Retinal pigment epithelial cell (primary cell): ENCODE measurements at places on chromosomes 7 and 10.

GRCh38 chr10:71927776-71928592 lies 36.2 kb upstream of the CHST3 start:
- DNase-seq = no peak

GRCh38 chr10:105352281-105352680 lies 711.2 kb downstream of the SORCS3 start:
- DNase-seq = no peak

DNA sequence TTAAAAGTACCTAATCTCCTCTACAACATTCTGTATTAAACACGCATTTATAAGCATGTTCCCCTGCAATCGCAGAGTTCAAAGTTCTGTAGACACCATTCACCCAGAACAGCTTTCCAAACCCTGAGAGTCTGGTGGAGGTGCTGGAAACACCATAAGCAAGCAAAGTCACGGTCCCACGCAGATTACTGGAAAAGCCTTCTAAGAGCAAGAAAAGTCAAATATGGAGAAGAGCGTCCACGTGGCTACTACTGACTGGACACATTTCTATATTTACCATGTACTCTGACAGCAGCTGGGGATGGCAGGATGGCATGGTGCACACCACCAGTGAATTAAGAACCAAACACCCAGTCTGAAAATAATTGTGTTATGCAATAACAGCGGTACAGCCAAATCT lies 97.7 kb downstream of the PARD3 start:
- no peak for DNase-seq

GRCh38 chr10:61628875-61629513 lies 33.7 kb upstream of the CABCOCO1 start:
- DNase-seq = peak; percentile 93

DNA sequence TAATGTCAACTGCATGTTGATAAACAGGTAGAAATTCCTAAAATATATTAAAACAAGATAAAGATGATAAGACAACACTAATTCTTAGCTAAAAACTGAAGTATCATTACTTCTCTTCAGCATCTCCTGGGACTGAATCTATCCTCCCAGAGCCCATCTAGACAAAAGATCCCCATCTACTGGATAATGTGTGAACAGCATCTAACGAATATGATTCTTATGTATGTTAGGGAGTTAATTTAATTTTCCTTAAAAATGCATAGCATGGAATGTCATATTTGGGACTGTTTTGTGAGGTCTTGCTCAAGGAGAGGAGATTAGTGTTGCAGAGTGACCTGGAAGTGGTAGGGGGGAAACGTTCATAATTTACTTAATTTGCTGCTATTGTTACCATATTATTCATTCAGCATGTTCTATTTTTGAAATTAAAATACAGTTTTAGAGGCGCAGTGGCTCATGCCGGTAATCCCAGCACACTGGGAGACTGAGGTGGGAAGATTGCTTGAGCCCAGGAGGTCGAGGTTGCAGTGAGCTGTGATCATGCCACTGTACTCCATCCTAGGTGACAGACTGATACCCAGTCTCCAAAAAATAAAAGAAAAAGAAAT lies 305.1 kb upstream of the CSTF2T start:
- peak; percentile 5 for DNase-seq

GRCh38 chr10:126895214-126895781 lies 9.9 kb upstream of the DOCK1 start:
- no peak for DNase-seq

GRCh38 chr10:36538953-36539586 lies 586.3 kb upstream of the ANKRD30A start:
- no peak for DNase-seq

DNA sequence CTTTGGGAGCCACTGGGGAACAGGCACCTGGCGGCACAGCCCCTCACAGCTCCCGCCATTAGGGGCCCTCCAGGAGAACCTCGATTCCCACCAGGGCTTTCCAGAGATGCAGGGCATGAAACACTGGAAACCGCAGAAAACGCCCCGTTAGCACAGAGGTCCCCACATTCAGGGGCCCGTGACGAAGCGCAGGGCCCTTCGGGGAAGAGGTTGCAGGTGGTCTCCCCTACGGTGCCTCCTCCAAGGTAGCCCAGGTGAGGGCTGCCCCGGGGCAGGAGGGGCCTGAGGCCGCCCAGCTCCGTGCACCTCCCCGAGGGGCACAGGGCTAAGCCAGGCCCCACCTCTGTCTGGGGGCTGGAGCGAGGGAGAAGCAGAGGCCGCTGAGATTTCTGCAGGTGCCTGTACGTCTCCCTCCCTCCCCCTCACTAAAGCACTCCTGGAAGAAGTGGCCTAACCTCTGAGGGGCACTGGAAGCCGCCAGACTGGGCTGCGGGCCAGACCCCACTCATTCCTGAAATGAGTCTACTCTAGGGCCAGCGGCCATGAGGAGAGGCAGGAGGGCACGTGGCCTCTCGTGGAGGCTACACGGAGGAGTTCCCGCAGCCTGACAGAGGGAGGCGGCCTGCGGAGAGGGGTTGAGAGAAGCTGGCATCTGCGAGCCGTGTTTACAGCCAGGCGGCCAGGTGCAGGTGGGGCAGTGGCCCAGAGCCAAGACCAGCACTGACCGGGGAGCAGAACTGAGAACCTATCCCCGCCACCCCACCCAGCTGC lies 6.9 kb downstream of the PDGFA start:
- DNase-seq = no peak

DNA sequence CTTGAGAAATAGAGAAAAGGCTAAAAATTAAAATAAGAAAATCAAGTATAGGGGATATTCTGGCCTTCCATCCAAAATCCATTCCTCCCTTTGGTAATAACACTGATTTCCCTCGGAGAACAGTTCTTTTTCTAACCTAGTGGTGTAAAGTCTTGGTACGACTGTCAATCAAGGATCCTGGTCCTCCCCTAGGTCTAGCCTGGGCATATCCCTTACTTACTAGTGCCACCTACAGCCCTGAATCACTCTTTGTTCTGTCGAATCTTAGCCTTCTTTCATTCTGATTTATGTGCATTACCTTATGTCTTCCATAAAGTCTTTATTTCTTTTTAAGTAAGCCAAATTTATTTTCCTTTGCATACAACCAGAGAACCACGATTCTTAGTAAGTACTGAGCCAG lies 298.7 kb upstream of the LRRTM3 start:
- no peak for DNase-seq

DNA sequence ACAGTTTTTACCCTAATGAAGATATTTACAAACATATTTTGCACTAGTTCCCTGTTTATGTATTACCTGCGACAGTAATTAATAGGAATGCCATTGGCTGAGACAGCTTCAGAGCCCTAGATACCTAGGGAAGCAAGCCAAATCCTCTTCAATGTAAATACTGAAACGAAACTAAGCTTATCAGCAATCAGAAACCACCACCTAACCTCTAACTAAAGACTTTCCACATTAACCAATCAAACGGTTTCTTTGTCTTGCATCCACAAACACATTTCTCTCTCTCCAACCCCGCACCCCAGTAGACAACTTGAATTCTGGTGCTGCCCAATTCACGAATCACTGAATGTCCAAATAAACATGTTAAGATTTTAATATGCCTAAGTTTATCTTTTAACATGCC lies 474.4 kb upstream of the C7orf33 start:
- no peak for DNase-seq

DNA sequence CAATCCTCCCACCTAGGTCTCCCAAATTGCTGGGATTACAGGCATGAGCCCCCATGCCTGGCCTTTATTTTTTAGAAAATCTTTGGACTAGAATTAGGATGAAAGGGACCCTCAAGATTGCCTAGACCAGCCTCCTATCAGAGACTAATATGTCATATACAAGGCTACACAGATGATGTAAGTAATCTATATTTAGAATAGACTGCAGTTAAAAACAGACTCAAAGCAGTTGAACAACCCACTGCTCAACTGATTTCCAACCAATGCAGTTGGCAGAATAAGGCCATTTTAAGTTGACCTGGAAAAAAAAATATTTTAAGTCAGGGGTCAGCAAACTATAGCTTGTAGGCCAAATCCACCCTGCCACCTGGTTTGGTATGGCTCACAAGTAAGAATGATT lies 27.7 kb downstream of the PSPH start:
- no peak for DNase-seq

GRCh38 chr10:116287906-116288501 lies 15.0 kb upstream of the GFRA1 start:
- DNase-seq = no peak

GRCh38 chr7:142482891-142483658 lies 225.2 kb upstream of the PRSS58 start:
- no peak for DNase-seq

GRCh38 chr7:156179872-156180390 lies 367.7 kb upstream of the SHH start:
- DNase-seq = no peak

DNA sequence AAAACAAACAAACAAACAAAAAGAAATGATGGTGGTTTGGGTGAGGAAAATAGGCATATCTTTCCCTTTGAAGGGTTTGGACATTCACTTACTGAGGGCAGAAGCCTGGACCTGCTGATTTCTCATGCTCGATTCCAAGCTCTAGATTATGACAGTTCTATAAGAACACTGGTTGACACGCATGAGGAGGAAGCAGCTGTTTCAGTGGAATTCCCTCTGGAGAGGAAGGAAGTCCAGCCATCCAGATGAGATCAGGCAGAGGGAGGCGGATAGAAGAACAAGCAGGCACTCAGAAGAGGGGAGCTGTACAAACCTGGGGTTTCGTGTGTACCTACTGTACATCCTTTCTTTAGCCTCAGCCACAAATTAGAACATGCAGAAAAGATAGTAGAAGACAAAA lies 691.9 kb downstream of the INHBA start:
- no peak for DNase-seq

DNA sequence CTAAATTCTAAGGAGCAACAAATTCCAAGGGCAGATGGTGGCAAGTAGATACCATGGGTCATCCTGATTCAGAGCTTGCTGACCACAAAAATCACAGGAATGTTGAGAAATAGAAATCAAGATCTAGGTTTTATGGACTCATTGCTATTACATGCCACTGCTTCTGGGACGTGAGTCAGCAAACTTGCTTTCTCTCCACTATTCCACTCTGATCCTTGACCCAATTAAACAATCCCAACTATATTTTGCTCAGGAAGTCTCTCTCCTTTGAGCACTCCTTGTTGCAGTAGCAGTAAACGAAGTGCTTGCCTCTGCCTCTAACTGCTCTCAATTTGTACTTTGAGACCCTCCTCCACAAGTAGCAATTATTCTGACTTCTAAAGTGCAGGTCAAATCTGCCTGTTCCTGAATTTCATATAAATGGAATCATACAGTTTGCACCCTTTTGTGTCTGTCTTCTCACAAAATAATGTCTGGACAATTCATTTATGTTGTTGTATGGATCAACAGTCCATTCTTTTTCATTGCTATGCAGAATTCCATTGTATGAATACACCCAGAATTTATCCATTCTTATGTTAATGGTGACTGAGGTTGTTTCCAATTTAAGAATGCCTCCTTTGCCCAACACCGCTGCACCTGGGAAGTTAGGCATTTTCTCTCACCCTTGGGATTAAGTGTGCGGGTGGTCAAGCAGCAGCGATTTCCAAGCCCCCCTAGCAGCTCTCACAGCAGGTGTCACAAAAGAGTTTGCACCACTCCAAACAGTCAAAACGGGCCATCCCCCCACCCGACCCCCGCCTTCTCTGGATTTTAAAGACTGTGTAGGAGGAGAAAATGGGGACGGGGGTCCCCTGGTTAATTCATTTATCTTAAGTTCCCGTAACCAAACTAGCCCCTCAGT lies 35.9 kb downstream of the ACSM6 start:
- DNase-seq = peak; percentile 81

DNA sequence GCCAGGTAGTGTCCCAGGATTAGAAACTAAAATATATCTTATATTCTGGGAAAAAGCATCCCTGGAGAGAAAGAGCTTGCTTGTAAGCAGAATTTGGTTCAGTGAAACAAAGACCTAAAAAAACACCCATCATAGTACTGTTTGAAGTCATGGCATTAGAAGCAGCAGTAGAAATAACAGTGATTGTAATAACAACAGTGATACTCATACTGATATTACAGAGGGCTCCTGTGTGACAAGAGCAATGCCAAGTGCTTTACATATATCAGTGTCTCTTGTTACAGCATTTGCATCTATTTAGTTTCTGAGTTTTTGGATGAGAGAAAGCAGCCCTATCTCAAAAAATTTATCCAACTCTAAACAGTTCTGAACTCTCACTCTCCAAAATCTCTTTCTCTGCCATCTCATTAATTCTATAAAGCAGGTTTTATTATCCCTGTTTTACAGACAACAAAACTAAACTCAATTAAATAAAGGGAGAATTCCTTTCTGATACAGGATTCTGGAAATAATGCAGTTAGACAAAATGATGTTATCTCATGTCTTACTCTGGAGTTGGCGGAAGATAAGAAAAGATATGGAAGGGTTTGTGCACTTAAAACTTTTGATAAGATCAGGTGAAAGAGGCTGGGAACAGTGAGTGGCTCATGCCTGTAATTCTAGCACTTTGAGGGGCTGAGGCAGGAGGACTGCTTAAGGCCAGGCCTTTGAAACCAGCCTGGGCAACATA lies 146.5 kb upstream of the AOAH start:
- no peak for DNase-seq

DNA sequence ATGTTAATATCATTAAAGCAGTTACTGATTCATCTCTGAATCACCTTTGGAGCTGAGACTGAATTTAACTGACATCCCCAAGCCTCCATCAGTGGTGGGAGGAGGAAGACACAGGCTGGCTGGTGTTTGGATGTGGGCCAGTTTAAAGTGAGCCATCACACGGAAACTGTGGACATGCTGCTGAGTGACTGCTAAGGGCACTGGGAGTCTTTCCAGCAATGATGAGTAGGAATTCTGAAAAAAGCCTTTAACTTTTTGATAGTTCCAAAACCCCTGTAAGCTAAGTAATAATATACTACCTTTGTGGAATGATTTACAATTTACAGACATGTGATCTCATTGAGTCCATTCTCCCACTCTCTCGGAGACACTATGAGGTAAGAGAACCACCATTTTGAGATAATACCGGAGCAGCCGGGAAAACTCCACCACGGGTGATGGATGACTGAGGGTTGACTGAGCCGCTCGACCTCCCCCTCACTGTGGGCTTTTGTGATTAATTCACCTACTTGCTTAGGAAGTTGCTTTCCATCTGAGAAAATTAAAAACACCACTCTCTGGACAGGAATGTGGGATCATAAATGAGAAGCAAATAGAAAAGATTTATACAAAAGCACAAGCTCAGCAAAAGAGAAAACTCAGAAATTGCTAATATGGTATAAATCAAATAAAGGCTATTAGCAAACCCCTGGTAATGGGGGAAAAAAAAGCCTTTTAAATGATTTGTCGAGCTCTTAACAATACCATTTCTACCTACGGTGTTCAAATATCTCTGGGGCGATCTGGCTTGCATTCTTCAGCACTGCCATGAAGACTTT lies 194.8 kb downstream of the FANK1 start:
- DNase-seq = no peak

GRCh38 chr10:124989526-124989925 lies 47.6 kb downstream of the ZRANB1 start:
- no peak for DNase-seq

- no peak for DNase-seq
Measured at GRCh38 chr10:1557081-1557480, 180.2 kb downstream of the ADARB2 start.

- DNase-seq = no peak
Measured at GRCh38 chr10:123560301-123561140, 105.6 kb upstream of the GPR26 start.
